ENCODE measurements at places on chromosomes 13 and 19.

GRCh38 chr13:87656306-87656705, 14.9 kb upstream of the SLITRK5 start:
- peak; percentile 67 for DNase-seq

DNA sequence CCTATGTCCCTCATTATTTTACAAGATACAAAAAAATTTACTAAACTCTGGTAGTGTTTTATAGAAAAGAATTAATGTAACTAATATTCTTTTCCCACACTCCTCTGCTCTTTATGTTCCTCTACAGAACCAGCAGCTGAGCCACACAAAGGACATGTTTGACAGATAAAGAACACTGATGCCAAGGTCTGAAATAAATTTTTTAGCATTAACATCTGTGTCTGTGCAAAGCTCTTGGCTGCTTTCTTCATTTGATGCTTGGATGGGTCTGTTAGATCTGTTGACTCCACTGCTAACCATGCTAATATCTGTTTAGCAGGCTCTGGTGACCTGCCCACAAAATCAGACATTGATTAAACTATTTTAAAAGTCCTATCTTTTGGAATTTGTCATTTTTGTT, 2363.8 kb downstream of the PCDH9 start:
- DNase-seq, result no peak

- DNase-seq, result no peak
Observed at GRCh38 chr19:1236576-1236975, 1.2 kb downstream of the CBARP start.

DNA sequence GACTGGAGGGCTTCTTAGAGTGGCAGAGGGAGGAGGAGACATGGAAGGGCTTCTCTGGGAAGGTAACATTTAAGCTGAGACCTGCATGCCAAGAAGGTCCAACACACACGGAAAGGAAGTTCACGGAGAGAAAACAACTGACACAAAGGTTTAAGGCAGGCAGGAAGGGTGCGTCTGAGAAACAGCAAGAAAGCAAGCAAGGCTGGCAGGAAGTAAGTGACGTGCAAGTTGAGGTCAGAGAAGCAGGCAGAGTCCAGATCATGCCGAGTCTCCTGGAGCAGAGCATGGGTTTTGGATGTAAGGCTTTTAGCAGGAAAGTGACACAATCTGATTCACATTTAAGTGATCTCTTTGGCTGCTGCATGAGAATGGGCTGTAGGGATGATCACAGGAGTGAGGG, 60.5 kb downstream of the ATP7B start:
- no peak for DNase-seq

GRCh38 chr19:8023371-8023770, 17.9 kb upstream of the ELAVL1 start:
- no peak for DNase-seq

DNA sequence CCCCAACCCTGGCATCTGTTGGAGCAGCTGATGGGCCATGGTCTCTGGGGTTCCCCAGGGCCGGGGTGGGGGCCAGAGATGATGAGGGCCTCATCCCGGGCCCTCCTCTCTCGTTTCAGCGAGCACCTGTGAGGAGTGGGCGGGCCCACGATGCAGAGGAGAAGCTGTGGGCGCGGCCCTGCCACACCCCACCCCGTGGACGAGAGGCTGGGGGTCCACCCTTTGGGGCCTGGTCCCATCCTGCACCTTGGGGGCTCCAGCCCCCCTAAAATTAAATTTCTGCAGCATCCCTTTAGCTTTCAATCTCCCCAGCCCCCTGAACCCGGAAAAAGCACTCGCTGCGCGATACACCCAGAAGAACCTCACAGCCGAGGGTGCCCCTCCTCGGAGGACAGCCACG, 5.6 kb downstream of the HMG20B start:
- DNase-seq, result no peak

- DNase-seq, result no peak
Observed at GRCh38 chr19:848386-848921, 3.6 kb upstream of the ELANE start.

DNA sequence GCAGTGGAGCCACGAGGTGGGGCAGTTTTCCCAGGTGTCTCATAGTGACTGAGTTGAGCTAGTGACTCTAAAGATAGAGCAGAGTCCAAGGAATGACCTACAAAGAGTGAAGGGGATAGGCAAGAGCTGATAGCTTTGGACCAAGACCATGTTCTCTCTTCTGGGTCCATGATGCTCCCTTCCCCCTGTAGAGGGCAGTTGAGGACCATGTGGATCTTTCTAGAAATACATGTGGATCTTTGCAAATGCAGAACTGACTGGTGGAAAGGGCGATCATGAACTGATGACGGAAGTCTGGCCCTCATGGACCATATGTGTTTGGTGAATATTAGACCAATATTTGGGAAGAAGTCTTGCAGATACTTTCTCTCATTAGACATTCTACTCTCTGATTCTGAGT, 6.9 kb downstream of the PSG1 start:
- no peak for DNase-seq

DNA sequence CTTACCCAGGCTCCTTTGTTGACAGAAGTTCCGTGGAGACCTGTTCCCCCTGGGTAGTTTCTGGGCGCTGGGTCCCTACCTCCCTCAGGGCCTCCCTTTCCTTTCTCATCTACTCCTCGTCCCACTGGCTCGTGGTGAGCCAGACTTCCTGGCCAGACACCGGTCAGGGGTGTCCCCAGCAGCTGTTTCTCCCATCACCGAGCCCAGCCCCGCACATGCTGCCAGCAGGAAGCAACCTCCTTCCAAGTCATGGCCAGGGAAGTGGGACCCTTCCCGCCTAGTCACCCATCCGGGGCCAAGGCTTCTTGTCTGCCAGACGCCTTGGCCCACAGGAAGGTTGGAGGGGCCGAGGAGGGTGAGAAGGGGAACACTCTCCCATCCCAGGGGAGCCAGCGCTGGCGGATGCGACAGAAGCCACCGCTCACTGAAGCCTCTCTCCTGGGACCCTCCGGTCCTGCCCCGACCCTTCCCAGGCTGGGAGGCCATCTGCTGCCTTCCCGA, 5.7 kb downstream of the PAK4 start:
- DNase-seq, result no peak

DNA sequence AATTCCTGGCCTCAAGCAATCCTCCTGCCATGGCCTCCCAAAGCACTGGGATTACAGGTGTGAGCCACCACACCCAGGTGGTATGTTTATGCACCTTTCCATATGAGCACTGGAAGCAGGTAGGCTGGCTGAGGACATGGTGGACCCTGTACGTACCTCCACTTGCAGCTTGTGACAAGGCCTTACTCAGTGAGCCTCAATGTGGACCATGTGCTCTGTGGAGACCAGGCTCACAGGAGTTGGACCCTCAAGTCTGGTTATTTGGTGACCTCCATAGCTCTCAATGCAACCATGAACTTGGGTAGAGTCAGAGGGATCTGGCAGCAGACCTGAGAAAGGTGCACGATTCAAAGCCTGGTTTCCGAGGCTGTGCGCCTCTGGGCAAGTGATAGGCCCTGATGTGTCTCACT, 5.5 kb downstream of the ACP4 start:
- no peak for DNase-seq

GRCh38 chr13:94251831-94252608, 227.5 kb downstream of the DCT start:
- peak; percentile 91 for DNase-seq

- DNase-seq, result no peak
Observed at GRCh38 chr13:95723438-95723837, 46.5 kb downstream of the DNAJC3 start.

- no peak for DNase-seq
Observed at GRCh38 chr19:16608290-16608739, 19.7 kb downstream of the MED26 start.

DNA sequence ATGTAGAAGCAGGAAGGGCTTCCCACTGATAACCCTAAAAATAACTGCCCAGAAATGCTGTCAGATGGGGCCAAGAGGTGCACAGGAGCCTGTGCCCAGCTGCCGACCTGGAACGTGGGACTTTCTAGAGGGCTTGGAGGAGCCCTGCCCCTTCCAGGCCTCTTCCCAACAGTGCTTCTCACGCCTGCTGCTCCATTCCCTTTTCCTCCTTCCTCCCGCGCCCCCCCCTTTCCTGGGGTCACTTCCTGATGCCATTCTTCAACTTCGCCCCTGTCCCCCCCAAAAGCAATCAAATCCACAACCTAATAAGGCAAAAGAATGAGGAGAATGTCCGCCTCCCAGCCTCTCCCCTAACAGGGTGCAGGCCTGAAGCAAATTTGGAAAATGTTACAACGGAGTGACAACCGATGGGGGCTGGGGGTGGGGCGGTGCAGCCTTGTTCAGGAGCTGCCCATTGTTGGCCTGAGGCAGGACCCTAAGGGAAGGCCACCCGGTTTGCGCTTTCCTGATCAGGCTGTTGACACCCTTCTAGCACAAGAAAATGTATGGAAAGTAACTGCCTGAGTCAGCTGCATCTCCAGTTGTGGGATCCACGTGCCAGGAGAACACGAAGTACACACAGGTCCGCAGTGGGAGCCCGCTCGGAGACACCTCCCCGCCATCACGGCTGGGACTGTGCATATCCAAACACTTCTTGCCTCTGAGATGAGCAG, 18.7 kb downstream of the ACTN4 start:
- peak; percentile 40 for DNase-seq

- DNase-seq, result no peak
Observed at GRCh38 chr13:42574011-42574410, at the start of gene TNFSF11. Gene TNFSF11, plus strand, starts transcription at chr13:42574152. Its CDS starts 152 bp downstream, at chr13:42574304.

GRCh38 chr13:80274643-80275042, 66.3 kb downstream of the SPRY2 start:
- DNase-seq, result no peak

DNA sequence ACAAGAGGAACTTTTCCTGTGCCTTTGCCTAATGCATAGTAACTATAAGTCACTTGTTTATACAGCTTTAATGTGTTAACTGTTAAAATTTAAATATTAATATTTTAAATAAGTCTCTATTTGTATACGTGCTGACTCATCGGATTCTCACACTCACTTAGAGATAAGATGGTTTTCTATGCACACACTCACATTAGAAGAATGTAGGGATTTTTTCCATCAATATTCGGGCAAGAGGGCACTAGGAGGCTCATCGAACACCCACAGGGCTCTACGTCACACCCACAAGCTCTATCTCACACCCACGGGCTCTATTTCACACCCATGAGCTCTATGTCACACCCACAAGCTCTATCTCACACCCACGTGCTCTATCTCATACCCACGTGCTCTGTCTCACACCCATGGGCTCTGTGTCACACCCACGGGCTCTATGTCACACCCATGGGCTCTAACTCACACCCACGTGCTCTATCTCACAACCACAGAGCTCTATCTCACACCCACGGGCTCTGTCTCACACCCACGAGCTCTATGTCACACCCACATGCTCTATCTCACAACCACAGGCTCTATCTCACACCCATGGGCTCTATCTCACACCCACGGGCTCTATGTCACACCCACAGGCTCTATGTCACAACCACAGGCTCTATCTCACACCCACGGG, 73.4 kb downstream of the COL4A2 start:
- no peak for DNase-seq

GRCh38 chr13:55990631-55991030, 1150.1 kb upstream of the PRR20A start:
- no peak for DNase-seq

DNA sequence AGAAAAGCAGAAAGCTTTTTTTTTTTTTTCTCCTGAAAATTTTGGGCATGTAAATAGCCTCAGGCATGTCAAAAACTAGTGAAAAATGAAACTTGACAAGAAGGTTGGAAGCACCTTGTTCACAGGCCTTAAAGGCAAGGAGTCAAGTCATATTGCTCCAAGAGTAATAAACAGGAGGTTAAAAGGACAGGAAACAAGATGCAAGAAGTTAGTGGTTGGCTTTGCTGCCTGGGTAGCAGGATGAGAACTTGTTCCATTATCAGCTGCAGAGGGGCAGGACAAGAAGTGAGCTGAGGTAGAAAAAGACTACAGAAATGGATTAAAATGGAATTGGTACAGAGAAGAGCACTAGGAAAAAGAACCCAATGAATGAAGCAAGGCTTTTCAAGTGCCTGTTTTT, 242.6 kb downstream of the DCT start:
- DNase-seq, result no peak

- DNase-seq, result no peak
Observed at GRCh38 chr19:34493038-34493648, 11.6 kb downstream of the WTIP start.
